CD4-positive, alpha-beta T cell (primary cell): ENCODE measurements at places on chromosomes 7 and 10.

DNA sequence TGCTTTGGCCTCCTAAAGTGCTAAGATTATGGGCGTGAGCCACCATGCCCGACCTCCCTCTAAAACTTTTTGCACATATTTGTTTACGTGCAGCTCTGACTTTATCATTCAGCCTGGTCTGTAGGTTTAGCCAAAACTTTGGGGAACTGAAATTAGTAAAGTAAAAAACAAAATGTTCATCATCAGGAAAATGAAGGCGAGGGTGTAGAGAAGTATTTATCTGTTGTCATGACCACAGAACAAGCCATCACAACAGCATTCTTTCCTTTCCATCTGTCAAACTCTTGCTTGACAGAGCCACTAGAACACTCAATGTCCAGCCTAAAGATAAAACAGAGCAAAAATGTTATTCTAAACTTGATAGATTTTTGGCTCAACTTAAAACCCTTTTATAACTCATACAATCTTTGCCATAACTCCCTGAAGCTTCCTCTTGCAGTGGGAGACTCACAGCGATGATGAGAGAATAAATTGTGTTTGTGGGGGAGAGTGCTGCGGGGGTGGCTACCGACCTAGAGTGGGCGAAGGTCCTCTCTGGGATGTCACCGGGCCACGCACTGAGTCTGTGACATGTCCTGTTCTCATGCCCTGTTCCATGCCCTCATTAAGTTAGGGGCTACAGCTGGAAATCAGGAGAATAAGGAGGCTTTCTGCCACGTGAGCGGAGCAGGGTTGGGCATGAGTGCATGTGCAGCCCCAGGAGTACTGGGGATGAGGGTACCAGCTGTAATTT is 58.6 kb upstream of the MKRN1 start:
- DNase-seq: no peak

GRCh38 chr7:136947347-136947746 is 78.9 kb downstream of the CHRM2 start:
- DNase-seq: no peak

- no peak for DNase-seq
Observed at GRCh38 chr10:104809288-104810090, 168.4 kb downstream of the SORCS3 start.

DNA sequence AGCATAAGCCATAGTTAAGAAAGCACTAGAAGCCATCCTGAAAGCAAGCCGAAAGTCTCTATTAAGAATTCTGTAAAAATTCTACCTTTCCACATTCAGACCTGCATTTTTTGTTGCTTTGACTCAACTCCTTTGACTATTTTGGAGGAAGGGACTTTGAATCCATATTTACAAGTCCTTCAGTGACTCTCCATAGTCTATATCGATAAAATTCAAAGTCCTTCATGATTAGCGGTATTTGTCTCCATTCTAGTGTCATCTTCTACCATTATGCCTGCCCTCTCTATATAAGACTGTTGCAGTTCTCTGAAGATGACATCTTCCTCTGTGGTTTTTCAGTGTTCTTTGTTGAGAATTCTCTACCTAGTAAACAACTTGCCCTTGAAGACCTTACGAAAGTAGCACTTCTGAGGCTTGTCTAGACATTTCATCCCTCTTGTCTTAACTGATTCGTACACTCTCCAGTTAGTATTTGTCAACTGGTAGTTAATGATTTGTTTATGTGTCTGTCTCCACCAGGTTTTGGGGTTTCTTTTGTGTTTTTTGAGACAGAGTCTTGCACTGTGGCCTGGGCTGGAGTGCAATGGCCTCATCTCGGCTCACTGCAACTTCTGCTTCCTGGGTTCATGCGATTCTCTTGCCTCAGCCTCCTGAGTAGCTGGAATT is 1.7 kb downstream of the CCSER2 start:
- DNase-seq: no peak

GRCh38 chr10:32095116-32095733 is 39.0 kb upstream of the KIF5B start:
- DNase-seq: no peak

DNA sequence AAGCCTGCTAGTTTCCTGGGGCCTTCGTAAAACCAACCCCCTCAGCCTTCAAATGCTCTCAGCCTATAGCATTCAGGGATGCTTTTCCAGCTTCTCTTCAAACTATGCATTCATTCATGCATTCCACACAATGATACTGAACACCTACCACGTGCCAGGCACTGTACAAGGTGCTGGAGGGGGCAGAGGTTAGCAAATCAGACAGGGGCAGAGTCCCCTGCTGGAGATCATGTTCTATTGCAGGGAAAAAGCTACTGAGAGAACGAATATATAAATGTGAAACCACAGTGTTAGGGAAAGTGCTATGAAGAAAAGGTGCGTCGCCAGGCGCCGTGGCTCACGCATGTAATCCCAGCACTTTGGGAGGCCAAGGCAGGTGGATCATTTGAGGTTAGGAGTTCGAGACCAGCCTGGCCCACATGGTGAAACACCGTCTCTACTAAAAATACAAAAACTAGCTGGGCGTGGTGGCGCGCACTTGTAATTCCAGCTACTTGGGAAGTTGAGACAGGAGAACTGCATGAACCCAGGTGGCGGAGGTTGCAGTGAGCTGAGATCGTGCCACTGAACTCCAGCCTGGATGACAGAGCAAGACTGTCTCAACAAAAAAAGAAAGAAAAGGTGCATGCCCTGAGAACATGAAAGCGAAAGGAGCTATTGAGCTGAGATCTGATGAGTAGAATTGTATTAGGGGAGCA is 64.6 kb upstream of the CALN1 start:
- DNase-seq: no peak

- no peak for DNase-seq
Observed at GRCh38 chr10:97875391-97875790, 25.7 kb downstream of the GOLGA7B start.

DNA sequence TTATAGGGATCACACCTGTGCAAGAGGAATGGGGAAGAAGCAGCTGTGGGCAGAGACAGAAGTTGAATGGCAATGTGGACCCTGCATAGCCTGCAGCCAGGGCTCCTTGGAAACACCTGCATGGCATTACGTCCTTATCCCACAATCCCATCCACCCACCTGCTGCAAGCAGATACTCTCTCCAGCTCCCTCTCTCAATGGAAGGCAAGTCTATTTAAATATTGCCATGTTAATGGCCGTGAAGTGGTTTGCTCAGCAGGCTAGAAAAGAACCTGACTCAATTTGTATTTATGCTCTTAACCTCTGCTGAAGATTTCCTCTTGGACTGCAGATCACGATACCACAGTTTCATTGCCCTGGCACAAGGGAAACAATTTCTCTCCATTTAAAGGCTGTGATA is 417.0 kb downstream of the TYW1 start:
- DNase-seq: no peak

GRCh38 chr7:7276161-7276560 is 93.8 kb downstream of the C1GALT1 start:
- DNase-seq: no peak

DNA sequence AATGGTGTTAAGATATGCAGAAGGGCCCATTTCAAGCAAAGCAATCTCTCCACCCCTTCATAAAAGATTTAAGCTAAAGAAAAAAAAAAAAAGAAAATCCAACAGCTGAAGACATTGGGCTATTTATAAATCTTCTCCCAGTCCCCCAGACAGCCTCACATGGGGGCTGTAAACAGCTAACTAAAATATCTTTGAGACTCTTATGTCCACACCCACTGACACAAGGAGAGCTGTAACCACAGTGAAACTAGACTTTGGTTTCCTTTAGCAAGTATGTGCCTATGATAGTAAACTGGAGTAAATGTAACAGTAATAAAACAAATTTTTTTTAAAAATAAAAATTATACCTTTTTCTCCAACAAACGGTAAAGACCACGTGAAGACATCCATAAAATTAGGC is 28.6 kb downstream of the PPP3CB start:
- no peak for DNase-seq

DNA sequence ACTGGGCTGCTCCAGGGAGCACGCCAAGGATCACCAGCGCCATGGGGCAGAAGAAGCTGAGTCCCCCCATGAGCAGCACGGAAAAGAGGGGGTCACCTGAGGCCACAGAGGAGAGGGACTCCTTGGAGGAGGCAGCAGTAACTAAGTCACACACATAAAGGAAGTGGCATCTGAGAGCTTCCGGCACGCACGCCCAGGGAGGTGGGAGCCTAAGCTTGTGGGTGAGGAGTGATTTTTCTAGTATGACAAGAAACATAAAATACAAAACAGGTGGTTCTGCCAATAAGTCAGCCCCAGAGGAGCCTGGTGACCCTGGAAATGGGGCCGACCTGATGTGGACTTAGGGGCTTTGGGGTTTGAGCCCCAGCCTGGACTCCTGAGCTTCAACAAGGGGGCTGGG is 60.8 kb downstream of the CARD11 start:
- peak; percentile 55 for DNase-seq

DNA sequence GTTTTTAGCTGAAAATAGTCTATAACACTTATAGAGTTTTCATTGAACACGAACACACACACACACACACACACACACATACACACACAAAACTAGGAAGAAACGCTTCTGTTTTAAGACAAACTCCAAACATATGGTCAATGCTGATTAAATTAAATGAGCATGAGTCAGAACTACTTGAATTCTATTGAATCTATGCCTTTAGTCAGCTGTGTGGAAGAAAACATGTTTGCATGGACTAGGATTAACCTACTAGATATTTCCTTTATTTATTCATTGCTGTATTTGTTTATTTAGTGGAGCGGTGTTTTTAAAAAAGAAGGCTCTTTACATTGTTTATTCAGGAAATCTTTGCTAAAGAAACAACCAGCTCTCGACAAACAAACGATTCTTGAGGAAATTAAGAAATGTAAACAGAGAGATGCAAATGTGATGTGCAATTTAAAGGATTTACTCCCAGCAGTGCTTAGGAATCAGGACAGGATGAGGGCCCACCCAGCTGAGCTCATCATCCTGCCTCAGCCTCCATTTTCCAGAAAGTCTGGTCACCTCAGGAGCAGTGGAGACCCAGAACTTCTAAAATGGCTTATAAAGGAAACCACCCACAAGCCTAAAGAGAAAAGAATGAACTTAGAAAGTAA is 83.2 kb downstream of the PDE1C start:
- no peak for DNase-seq

GRCh38 chr7:26182283-26182682 is 18.3 kb downstream of the HNRNPA2B1 start:
- no peak for DNase-seq

DNA sequence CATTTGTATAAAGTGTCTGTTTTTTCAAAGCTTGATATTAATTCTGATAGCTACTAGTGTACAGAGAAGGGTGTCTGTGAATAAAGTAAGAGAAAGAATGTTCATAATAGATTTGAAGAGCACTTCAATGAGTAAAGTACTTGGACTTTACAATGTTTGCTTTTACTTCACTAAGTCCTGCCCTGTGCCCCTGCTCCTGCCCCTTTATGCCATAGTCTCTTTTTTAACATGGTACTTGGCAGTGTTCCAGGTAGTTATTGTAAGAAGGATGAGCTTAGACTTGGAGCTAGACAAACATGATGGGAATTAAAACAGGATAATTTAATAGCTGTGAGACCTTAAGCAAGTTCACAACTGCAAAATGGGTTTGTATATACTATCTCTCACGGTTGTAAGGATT is 41.0 kb downstream of the ZEB1 start:
- no peak for DNase-seq

DNA sequence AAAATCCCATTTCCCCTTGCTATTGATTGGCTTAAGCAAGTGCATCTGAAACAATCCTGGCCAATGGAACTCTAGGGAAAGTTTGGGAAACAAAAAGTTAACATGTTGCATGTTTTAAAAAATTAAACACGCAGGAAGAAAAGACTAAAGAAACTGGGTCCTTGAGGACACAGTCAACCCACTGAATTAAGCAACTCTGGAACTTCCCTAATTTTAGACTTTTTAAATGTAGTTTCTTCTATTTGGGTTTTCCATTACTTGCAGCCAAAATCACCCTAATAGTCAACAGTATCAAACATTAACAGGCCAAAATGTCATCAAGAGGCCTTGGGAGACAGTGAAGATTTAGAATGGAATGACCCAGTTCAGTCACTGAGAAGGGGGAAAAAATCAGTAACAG is 40.6 kb downstream of the OSBPL3 start:
- no peak for DNase-seq

GRCh38 chr10:72250666-72251065 is 23.1 kb upstream of the DDIT4 start:
- DNase-seq: no peak

- DNase-seq: no peak
Observed at GRCh38 chr10:110471566-110472139, 26.1 kb upstream of the DUSP5 start.

- no peak for DNase-seq
Observed at GRCh38 chr10:85490431-85490830, 876.2 kb downstream of the GRID1 start.

DNA sequence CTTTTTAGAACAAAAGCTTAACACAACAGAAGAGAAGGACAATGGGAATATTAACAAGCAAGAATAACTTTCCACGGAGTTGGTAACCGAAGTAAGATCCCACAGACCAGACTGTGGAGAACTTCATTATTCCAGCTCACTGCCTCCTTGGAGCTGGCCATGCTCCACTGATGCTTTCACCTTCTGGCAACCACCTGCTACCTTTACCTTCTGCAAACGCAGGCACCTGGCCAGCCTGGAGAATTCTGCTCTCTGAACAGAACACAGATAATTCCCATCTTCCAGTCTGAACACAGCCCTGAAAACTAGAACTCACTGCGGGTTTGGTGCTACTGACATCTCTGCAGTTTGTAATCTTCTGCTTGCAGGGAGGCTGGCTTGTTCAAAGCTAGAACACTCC is 66.5 kb downstream of the JAZF1 start:
- DNase-seq: no peak

- DNase-seq: no peak
Observed at GRCh38 chr7:78528964-78529363, 730.4 kb downstream of the PHTF2 start.

- DNase-seq: no peak
Observed at GRCh38 chr7:30595436-30596013, 847 bp downstream of the GARS1 start.

DNA sequence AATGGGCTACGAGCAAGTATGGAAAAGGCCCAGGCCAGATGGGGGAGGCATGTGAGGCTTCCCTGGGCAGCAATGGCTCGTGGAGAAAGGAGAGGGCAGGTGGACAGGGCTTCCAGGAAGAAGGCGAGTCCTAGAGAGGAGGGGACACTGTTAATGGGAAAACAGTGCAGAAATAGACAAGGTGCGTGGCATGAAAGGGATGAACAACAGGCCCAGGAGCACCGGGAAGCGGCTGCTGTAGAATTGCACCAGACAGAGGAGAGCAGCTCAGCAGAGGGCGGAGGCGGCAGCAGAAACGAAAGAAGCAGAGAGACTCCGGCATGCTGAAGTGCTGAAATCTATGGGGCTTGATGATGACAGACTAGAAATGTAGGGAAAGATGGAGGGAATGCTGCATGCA is 102.1 kb downstream of the PIP4K2A start:
- peak; percentile 57 for DNase-seq
